ENCODE measurements at places on chromosomes 16 and 17.

GRCh38 chr16:12669908-12670307 is 133.8 kb downstream of the CPPED1 start:
- no peak for DNase-seq

GRCh38 chr16:69486724-69487123 is 62.3 kb downstream of the CYB5B start:
- no peak for DNase-seq

- no peak for DNase-seq
These were observed 2.7 kb downstream of the UTP18 start for GRCh38 chr17:51263006-51263405.

DNA sequence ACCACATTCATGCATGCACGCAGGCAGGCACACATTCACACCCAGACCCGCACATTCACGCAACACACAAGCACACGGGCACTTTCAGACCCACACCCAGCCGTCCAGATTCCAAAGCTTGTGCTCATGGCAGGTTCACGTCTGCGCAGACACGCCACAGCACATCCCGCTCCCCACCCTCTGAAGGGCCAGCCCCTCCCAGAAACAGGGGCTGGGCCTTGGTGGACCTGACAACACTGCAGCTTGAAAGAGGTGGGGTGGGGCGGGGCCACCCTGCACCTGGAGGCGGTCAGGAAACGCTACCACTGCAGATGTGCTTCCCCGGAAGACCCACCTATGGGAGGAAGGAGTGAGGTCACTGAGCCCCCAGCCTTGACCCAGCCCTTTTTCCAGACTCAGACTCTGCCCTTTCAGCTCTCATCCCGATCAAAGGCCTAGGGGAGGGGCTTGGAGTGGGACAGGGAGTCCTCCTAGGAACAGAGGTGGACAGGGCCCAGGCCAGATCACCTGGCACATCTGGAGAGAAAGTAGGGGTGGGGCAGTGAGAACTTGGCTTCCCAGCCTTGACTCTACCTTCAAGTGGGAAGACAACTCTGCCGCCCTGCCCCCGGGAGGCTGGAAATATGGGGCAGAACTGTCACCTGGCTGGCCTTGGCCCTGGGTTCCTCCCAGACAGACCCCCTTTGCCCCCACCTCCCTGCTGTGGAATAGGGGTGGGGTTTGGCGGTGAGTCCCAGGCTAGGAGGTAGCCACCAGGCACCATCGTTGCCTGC is 11.0 kb downstream of the P3H4 start:
- DNase-seq: peak; percentile 16

- no peak for DNase-seq
These were observed 5.7 kb upstream of the RUSF1 start for GRCh38 chr16:31513884-31514283.

DNA sequence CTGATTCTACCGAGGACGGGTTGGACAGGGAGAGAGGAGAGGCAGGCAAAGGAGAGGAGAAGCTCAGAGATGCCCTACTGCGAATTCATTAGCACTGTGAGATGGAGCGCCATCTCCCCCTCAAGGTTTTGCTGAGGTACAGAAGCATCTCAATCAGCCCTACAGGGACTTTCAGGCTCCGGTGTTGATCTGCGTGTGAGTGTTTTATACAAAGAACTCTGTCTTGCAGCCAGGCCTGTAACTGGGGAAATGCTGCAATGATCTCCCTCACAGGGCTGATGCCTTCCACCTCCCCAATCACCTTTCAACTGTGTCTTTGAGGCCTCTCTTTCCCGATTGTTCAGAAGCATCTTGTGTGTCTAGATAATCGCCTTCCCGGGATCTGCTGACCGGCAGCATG is 74.8 kb downstream of the IRX6 start:
- DNase-seq: no peak

DNA sequence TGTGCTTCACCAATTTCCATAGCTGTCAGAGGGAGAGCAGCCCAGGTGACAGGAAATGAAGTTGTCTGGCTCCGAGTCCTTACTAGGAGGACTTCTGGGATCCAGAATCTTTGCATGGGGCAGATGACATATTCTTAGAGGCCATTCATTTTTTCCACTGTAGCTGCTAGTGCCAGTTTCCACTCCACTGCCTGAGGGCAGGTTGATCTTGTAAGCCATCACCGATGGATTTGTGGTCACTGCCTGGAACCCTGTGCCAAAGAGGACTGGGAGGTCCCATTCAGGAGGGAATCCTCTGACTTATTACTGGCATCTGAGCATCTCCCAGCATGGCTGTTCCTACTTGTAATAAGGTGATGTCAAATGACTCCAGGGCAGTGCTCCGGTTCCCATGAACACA is 144.1 kb upstream of the KCNJ18 start:
- DNase-seq: no peak

- DNase-seq: no peak
These were observed 210.9 kb downstream of the XYLT1 start for GRCh38 chr16:17259751-17260270.

DNA sequence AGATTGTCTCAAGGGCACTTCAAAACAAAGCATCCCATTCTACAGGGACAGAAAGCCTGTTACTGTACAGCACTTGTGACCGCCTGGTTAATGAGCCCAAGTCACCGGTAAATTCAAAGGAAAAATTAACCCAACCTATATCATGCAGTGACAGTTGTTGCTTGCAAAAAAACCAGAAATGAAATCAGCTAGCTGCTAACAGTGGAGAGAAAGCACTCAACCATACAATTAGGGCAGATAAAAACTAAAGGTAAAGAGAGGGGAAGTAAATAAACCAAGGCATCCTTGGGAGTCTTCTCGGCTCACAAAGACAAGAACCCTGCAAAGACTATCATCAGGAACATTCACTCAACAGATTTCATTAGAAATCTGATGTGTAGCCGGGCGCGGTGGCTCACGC is 5.9 kb downstream of the RETREG3 start:
- DNase-seq: no peak

- DNase-seq: no peak
These were observed 79.2 kb downstream of the MYH11 start for GRCh38 chr16:15777533-15778203.

DNA sequence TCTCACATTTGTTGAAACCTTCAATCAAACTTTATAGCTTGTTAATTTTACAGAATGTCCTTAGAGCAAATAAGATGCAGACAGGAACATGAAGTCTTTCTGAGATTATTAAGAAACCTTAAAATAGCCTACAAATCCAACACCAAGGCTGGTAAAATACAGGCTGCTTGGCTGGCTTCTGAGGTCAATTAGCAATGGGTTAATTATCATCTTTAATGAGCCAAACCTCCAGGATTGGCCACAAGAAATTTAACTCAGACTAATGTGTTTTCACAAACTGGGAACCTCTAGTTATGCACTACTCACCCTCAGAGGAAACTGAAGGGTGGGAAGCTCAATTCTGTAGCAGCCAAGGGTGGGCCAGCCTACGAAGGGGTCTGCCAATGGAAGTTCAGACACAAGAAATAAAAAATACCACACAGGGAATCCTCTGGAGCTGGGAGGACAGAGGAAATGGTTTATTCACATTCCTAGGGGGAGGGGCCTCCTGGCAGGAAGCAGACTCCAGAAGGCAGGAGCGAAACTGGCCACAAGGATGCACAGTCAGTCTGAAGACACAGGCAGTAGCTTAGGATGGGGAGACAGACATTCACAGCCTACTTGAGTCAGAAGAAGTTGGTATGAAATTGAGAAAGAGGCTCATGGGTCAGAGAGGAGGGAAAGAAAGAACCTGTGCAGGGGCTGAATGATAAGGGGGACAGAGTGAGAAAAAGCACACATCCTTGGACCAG is 36.1 kb downstream of the HIC1 start:
- DNase-seq: no peak

DNA sequence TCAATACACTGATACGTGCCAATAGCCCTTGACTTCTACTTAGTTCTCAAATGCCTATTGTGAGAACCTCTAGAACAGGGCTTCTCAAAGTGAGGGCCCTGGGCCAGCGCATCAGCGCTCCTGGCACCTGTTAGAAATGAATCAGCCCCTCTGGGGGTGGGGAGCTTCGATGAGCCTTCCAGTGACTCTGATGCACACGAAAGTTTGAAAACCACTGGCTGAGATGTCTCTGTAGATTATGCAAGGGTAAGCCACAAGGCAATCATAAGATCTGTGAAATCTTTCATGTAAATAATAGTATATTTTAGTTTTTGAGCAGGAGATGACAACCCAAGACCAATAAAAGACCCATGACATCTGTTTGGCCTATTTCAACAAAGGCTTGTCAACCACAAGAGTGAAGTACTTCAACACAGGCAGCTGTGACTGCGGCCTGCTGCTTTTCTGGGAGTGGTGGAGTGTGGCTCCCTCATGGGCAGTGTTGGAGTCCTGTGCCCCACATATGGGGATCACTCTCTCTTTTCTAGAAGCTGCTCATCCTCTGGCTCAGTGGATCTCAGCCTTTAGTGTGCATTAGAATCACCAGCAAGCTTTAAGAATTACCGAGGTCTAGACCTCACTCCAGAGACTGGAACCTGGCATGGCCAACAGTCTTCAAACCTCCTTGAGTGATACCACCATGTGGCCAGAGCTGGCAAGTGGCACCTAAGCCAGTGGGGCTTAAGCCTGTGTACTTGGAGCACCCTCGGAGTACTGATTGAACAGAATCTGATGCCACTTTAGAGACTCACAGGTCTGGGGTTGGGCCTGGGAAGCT is 5.8 kb downstream of the MTHFSD start:
- DNase-seq: no peak

GRCh38 chr16:87856791-87857228 is 12.5 kb downstream of the SLC7A5 start:
- DNase-seq: no peak

- no peak for DNase-seq
These were observed 6.6 kb downstream of the ADORA2B start for GRCh38 chr17:15951368-15952047.

DNA sequence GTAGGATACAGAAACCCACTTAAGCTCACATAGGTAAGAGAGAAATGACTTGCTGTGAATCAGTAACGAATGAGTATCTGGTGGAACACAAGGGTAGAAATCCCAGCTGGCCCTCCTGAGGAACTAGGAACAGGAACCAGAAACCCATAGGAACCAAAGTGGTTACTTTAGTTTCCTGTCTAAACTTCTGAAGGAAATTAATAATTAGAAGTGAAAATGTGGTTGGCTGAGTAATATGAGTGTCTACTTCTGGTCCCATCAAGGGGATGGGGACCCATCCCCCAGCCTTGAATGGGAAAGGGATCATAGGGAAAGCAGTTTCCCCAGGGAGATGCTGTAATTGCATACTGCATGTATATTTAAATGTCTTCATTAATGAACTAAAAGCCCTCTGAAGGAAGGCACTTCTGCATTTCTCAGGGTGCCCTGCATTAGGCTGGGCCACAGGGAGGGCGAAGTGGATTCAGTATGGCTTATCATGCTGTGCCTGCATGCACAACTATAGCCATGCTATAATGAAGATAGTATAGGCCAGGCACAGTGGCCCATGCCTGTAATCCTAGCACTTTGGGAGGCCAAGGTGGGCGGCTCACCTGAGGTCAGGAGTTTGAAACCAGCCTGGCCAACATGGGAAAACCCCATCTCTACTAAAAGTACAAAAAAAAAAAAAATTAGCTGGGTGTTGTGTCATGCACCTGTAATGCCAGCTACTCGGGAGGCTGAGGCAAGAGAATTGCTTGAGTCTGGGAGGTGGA is 45.6 kb downstream of the CYB5B start:
- no peak for DNase-seq

- no peak for DNase-seq
These were observed 155.2 kb downstream of the SNX29 start for GRCh38 chr16:12131755-12132154.

Data from CD4-positive, alpha-beta T cell treated with Interleukin-6 at 100 ng/mL for 8 hours (primary cell).